ENCODE measurements at places on chromosomes 11 and 22. TPM values are rescaled to one million over a fixed set of nuclear protein-coding genes. Genes with fewer than 3 reads are reported as not detected.

The NUP50 gene
- total RNA-seq, result 45.6 TPM

The OR2AT4 gene
- total RNA-seq, result not detected

The ABCC8 gene
- not detected for total RNA-seq

The MYBPC3 gene
- total RNA-seq, result not detected

The MMP11 gene
- 6.8 TPM for total RNA-seq

The OR8D4 gene
- not detected for total RNA-seq

The UBQLNL gene
- not detected for total RNA-seq

The BTG4 gene
- total RNA-seq, result not detected

The MOGAT2 gene
- not detected for total RNA-seq

The OR8J1 gene
- not detected for total RNA-seq

The RASL10A gene
- total RNA-seq, result 2.3 TPM

The SAA1 gene
- total RNA-seq, result not detected

The PIK3IP1 gene
- total RNA-seq, result 31.1 TPM

The CATSPERZ gene
- 0.25 TPM for total RNA-seq

The KCNA4 gene
- not detected for total RNA-seq

The CECR2 gene
- under 0.01 TPM for total RNA-seq

The POTEH gene
- not detected for total RNA-seq

The PPP1CA gene
- total RNA-seq, result 234 TPM

The CCDC81 gene
- total RNA-seq, result 0.25 TPM

The TMPRSS6 gene
- total RNA-seq, result not detected

The PRODH gene
- not detected for total RNA-seq

The SNX32 gene
- total RNA-seq, result 0.51 TPM

The C11orf86 gene
- not detected for total RNA-seq

The TMEM191C gene
- total RNA-seq, result 0.13 TPM

The UBQLN3 gene
- not detected for total RNA-seq

The OR6T1 gene
- not detected for total RNA-seq

The ADM gene
- total RNA-seq, result 137 TPM

The PAK1 gene
- 0.25 TPM for total RNA-seq

The ETS1 gene
- 81.3 TPM for total RNA-seq

The BIK gene
- total RNA-seq, result 1.4 TPM

The PDE3B gene
- total RNA-seq, result 0.13 TPM

The UPK2 gene
- not detected for total RNA-seq

The MMP13 gene
- total RNA-seq, result not detected

The TIMP3 gene
- 116 TPM for total RNA-seq

The TSPAN18 gene
- total RNA-seq, result 26.3 TPM

The MFRP gene
- total RNA-seq, result not detected

The IFITM2 gene
- 91.9 TPM for total RNA-seq

The BTBD18 gene
- total RNA-seq, result not detected

The SMIM35 gene
- total RNA-seq, result not detected

The C11orf42 gene
- total RNA-seq, result not detected

The LSP1 gene
- total RNA-seq, result under 0.01 TPM

The SYTL2 gene
- 0.25 TPM for total RNA-seq

The CRYBA4 gene
- 0.13 TPM for total RNA-seq
